ENCODE measurements at places on chromosomes 2 and 18.

DNA sequence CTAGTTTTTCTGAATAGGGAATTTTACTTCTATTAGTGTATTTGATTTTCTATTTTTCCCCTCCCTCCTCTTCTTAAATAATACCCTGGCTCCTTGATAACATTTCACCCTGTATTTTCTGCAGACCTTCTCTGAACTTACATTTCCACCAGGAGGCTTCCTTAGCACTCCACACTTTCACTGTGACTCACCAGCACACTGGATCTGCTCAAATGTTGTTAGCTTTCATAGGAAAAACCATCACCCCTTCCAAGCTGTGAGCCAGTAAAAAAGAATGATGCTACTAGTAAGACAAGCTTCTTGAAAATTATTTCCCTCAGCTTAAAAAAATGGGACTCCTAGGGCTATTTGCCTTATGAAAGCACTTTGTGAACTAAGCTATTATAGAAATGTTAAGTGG lies 16.1 kb downstream of the SUPT7L start:
- peak; percentile 65 for DNase-seq

DNA sequence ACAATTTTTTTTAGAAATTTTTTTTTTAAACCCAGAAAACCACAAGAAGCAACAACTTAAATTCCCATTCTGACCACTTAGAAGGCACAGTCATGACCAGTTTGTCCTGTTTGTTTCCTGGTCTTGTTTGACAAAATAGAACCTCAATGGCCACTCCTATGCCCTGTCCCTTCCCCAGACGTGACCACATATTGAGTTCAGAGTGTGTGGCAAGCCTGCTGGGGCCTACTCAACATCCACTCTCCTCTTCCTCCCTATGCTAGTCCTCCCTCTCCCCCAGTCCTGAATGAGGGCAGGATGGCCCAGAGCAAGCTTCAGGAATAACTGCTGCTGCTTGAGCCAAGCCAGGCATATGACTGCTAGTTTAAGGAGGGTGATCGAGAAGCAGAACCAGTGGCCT lies 89.6 kb downstream of the PRELID3A start:
- no peak for DNase-seq

DNA sequence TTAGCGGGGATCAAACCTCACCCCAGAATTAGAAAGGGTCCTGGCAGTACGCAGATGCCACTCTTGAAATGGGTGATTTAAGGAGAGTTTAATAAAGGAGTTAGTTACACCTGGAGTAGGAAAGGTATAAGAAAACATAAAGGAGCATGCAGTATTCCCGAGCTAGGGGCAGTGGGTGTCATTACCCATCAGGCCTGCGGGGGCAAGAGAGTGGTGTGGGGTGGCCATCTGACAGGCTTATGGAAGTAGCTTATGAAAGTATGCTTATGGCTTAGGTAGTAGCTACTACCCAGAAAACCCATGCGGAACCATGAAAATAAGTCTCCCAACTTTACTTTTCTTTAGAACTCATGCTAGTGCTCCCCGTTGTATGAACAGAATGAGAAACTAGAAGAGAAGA lies 568.9 kb upstream of the ACVR2A start:
- DNase-seq = no peak

DNA sequence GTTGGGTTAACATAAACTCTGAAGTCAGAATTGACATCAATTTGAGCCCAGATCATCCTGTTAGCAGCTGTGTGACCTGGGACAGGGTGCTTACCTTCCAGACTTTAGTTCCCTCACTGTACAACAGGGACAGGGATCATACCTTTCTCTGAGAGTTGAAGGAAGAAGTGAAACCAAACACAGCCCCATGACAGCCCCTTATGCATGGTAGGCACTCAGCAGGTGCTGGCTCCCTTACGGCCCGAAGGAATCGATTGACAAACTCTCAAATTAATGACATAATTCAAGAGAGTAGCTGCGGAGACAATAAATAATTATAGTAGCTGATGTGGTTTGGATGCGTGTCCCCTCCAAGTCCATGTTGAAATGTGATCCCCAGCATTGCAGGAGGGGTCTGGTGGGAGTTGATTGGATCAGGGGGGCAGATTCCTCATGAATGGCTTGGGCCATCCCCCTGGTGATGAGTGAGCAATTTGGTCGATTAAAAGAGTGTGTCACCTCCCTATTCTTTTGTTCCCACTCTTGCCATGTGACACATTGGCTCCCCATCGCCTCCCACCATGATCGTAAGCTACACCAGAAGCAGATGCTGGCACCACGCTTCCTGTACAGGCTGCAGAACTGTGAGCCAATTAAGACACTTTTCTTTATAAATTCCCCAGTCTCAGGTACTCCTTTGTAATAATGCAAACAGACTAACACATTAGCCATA lies 72.4 kb downstream of the ODC1 start:
- no peak for DNase-seq

GRCh38 chr18:48295586-48296311 lies 113.4 kb downstream of the ZBTB7C start:
- DNase-seq = no peak

DNA sequence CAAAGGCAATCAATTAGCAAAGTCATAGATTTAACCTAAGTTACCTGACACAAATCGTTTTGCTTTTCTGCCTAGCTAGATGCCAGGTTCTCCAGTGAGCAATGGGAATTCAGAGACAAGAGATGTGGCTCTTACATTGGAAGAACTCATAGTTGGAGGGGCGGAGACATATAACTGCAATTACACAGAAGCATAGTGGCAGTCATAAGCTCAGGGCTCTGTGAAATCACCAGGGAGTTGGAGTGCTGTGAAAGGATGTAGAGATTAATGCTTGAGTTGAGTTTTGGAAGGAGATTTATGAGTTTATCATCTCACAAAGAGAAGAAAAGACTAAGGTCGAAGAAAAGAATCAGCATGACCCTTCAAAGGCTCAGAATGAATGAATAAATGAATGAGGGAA lies 457.2 kb upstream of the TRIB2 start:
- DNase-seq = no peak

DNA sequence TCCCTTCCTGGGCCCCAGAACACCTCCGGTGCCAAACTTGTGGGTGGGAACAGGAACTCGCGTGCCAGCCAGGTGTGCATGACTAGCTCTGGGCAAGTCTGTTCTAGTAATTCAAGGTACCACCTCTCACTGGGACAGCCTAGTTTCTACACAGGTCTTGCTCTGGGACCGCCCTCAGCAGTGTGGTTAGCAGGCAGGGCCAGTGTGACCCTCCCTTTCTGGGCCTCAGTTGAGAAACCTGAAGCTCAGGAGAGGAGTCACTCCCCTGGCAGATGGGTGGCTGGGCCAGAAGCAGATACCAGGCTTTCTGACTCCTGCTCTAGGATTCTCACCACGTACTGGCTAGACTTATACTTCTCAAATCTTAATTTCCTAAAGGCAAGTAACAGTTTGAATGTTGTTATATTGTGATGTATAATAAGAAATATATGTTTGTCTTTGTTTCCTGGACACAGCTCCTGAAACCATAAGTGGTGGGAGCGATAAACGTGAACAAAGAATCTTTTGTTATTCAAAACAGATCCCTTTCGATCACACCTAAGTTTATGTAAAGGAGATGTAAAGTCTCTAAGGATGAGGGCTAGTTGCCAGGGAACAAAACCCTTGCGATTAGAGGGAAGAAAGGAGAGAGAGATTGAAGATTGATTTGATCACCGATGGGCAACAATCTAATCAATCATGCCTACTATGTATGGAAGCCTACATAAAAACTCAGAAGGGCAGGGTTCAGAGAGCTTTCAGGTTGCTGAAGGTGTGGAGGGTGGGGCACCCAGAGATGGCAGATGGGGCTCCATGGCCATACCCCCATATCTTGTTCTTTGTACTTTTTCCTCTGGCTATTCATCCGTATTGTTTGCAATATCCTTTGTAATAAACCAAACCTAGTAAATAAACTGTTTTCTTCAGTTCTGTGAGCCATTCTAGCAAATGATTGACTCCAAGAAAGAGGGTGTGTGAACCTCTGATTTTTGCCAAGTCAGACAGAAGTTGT lies 952 bp upstream of the UGT1A6 start:
- no peak for DNase-seq

GRCh38 chr2:46229134-46230063 lies 67.8 kb upstream of the EPAS1 start:
- DNase-seq = no peak

GRCh38 chr2:96267159-96267971 lies 1.3 kb downstream of the CIAO1 start:
- peak; percentile 32 for DNase-seq

DNA sequence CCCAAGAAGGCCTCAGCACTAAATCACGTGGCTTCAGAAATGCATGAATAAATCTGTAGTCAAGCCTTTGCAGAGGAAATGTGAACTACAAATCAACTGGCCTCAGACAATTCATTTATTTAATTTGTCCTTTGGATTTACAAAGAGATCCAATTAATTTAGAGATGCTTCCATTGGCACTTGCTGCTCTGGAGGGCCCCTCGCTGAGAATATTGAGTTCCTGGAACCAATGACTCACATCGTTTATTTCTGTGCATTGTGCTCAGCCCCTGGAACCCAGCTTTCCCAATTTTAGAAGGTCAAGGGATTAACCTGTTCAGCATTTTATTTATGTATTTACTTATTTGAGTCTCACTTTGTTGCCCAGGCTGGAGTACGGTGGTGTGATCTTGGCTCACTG lies 47.2 kb upstream of the MGAT4A start:
- DNase-seq = no peak

DNA sequence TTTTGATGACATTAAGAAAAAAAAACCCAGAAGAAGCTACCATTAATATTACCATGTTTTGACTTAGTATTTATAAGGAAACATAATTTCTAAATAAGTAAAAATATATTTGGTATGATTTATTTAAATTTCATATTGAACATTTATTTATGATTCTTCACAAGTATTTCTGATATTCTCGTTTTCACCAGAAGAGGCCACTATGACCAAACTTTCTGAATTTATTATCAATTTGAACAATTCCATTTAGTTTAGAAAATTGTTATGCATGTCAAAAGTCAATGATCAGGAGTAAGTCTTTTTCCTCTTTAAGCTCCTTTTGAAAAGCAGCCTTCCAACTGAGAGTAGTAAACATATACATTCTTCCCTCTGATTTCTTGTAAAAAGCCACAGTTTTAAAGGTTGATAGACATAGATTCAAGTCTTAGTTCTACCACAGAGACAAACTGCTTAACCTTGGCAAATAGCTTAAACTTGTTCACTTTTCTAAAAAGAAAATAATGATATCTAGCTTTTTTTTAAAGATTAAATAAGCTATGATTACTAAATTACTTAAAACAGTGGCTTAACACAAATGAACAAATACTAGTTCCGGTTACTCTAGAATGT lies 329.9 kb downstream of the TRIB2 start:
- DNase-seq = peak; percentile 8

DNA sequence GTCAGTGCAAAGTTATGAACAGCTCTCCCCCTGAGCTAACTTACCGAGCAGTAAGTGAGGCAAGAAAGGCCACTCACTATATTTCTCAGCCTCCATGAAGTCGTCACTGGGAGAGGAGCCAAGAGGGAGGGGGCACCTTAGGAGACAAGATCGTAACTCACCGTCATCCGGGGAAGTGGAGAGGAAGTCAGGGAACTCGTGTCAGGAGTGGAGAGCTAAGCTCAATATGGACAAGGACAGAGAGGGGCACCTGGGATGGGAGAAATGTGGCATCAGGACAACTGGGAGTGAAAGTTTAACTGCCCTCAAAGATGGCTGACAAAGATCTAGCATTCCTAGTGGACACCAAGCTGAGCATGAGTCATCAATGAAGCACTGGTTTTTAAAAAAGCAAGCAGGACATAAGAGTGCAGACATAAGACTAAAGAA lies 37.1 kb downstream of the BCL11A start:
- DNase-seq = peak; percentile 86

GRCh38 chr18:56305583-56305982 lies 332.8 kb downstream of the TXNL1 start:
- no peak for DNase-seq

GRCh38 chr2:26522325-26522724 lies 44.4 kb upstream of the OTOF start:
- DNase-seq = no peak

- DNase-seq = no peak
Observed at GRCh38 chr18:73774811-73775509, 372.7 kb downstream of the FBXO15 start.

DNA sequence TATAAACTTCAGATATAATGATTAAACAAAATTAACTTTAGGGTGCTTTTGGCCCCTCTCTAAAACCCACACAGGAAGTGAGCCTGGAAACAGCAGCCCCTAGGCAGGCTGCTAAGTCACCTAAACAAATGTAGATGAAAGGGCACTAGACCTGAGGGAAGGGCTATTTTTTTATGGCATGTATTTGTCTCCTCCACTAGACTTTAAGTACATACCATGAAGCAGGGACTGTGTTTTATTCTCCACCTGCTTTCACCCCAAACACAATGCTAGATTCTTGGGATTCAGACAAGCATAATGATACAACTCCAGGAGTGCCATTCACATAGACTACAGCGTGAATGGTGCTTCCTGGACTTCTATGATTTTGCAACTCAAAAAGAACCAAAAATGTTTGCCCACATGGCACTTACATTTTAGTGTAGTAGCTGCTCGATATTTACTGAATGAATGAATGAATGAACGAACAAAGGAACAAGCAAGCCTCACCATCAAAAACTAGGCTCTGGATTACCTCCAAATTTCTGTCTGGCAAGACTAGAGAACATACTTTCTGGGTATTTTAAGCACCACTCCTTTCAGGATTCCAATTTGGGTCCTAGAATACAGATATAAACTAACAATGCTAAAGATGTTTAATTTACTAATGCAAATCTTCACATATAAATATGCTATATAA lies 10.1 kb downstream of the ATAD2B start:
- no peak for DNase-seq

GRCh38 chr2:157418239-157418641 lies 25.6 kb downstream of the CYTIP start:
- no peak for DNase-seq

DNA sequence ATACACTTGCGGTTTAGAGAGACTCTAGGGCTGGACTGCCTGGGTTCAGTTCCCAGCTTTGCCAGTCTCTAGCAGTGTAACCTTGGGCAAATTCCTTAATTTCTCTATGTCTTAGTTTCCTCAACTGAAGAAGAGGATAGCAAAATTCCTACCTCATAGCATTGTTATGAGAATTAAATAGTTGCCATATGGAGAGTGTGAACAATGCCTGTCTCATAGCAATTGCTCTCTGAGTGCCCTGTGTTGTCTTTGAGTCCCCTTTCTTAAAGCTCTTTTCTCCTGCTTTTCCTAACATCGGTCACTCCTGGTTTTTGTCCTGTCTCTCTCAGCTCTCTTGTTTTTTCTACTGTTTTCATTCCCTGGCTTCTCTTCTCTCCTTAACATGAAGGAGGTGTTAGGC lies 116.8 kb upstream of the ALPP start:
- peak; percentile 32 for DNase-seq

DNA sequence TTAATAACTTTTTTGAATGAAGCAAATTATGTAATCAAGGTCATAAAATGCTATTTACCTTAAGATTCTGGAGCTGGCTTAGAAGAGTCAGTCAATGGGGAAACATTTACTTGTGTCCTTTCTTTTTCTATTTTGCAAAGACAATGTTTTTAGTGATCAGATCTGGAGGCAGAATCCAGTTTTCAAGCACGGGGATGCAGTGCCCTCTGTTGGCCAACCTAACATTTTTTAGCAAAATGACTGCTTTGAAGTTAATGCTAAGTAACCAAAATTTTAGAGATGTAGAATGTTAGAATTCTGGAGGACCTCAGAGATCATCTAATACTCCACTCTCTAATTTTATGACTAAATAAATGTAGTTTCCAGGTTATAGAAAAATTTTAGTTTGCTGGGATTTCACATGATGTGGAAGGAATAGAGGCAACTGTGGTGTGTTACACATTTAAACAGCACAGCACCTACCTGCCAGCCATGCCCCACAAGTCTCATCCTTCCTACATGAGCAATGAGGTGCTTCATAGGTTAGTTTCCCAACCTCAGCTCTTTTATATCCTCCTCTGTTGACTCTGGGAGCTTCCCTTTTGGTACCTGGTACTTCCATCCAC lies 23.6 kb upstream of the SLC9A4 start:
- peak; percentile 25 for DNase-seq

Measured in HFFc6 (cell line).